ENCODE measurements at places on chromosomes 11 and 22. TPM values are rescaled to one million over a fixed set of nuclear protein-coding genes. Genes with fewer than 3 reads are reported as not detected.

Gene DEFB131B
- not detected for total RNA-seq

Gene TRIM6
- not detected for total RNA-seq

Gene DNAL4
- 9.0 TPM for total RNA-seq

Gene NEFH
- total RNA-seq = 0.19 TPM

Gene PRSS23
- not detected for total RNA-seq

Gene ST14
- total RNA-seq = 52.2 TPM

Gene HIRA
- 34.5 TPM for total RNA-seq

Gene APOBEC3B
- 9.8 TPM for total RNA-seq

Gene SCGB1A1
- not detected for total RNA-seq

Gene SELENOO
- 73.0 TPM for total RNA-seq

Gene SAA4
- total RNA-seq = not detected

Gene RFPL2
- total RNA-seq = not detected

Gene WNT11
- total RNA-seq = not detected

Gene C11orf52
- total RNA-seq = not detected

Gene TYR
- not detected for total RNA-seq

Gene DDX10
- total RNA-seq = 30.6 TPM

Gene AIP
- 127 TPM for total RNA-seq

- no peak for DNase-seq
These were observed 9.4 kb upstream of the SLN start for GRCh38 chr11:107721207-107721606.

DNA sequence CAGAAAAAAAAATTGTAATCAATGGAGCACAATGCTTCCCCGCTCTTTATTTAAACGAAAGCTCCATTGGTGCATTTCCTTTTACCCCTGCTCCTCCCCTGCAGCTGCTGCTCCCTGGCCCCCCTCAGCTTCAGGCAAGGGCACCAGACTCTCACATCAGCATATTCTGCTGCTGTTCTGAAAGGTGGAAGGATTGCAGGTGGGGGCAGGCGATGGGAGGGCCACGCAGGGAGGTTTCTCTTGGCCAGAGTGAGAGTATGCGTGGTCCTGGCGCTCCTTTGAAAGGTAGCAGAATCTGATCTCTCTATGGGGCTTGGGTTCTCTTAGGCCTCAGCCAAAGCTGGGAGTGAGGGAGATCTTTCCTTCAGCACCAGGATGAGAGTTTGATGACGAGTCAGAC lies 240.9 kb upstream of the CADM1 start:
- DNase-seq = no peak

DNA sequence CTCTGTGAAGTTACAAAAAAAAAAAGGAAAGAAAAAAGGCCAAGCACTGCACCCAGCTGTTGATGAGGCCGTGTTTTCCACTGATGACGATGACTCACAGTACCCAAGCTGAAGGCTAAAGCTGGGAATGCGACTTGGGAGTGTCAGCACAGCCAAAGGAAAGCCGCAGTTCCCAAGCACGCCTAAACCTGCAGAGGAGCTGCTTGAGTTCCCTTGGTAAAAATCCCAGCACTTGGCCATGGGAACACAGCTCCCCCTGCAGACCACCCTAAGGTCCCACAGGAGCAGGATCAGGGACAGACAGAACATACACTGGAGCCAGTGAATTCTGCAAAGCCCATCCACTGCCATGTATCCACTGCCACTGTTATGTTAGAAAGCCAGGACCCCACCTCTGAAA lies 39.9 kb downstream of the SERGEF start:
- no peak for DNase-seq

DNA sequence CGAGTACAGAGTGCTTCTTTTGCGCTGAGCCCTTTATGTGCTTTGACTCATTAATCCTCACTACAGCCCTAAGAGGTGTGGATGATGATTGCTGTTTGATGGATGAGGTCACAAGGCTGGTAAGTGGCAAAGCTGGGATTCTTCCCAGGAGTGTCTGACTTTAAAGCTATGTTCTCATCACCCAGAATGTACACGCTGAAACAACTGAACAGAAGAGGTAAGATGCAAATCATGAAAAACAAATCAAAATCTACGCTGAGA lies 37.7 kb upstream of the CREB3L1 start:
- no peak for DNase-seq

DNA sequence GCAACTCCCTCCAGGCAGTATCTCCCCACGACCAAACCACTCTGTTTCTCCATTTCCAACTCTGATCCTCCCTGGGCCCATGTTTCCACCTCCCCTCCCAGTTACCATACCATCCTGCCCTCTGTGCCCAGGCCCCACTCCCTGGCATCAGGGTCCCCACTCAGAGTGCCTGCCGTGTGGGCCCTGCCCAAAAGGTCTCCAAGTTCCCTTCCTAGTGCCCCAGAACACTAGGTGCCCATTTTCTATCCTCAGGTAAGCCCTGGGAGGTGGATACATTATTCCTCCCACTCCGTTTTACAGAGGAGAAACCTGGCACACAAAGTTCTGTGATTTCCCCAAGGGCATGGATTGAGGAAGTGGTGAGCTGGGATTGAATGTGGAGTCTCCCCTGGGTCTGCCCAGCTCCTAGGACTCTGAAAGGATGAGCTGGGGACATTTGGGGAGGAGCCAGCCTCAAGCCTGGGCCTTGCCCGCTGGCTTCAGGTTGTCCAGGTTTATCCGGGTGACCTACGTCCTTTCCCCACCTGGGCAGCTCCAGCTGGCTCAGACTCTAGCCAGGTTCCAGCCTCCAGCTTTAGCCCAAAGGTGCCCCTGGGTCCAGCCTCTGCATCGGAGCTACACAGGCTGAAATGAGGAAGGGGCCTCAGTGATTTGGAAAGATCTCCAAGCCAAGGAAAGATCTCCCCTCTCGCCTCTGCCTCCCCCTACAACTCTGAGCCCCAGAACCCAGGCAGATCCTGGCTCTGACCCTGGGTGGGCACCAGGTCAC lies 2.2 kb upstream of the GSTT4 start:
- DNase-seq = no peak

GRCh38 chr11:2779981-2780849 lies 80.4 kb upstream of the KCNQ1OT1 start:
- DNase-seq = no peak

DNA sequence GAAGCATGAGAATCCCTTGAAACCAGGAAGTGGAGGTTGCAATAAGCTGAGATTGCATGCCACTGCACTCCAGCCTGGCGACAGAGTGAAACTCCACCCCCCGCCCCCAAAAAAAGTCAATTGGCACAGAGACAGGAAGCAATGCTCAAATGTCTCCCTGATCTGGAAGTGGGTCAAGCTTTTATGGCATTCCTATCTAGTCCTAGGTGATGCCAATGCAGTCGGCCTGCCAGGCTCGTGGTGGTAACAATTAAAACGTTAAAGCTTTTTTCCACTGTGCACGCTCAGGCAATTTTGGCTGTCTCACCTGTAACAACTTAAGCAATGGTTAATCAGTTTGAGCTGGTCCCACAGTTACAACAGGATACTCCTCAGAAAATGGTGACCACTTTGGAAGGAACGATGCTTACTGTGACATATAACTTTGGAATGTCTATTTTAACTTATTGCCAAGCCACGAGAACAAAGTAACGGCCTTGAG lies 18.9 kb upstream of the PISD start:
- no peak for DNase-seq

GRCh38 chr22:27407369-27407985 lies 394.1 kb downstream of the MN1 start:
- DNase-seq = no peak

DNA sequence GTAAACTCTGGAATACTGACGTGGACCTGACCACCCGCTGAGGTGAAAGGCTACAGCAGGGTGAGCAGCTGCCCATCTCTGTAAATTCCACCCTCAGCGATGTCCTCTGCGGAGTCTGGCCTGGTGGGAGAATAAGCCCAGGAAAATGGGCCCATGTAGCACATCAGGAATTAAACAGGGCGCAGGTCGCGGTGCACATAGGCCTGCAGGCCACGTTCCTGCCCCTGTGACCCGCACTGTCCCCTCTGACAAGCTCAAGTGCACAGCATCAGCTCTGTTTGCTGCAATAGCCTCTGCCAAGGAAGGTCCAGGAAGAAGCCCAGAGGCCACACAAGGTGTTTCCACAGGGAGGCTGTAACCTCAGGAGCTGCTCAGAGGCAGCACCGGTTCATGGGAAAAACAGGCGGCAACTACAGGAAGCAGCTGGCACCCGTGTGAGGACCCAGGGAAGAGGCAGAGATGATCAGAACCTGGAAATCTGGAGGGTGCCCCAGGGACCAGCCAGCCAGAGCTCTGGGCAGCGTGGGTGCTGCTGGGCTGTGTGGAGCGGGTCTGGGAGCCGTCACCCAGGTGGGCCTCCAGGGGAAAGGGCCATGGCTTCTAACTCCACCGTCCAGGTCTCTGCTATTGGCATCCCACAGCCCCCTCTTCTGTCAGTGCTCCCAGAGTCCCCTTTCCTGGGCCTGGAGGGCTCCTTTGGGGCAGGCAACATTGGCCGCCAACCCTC lies 808 bp upstream of the IFITM2 start:
- no peak for DNase-seq

- DNase-seq = no peak
These were observed 14.9 kb upstream of the ISX start for GRCh38 chr22:35051013-35051535.

DNA sequence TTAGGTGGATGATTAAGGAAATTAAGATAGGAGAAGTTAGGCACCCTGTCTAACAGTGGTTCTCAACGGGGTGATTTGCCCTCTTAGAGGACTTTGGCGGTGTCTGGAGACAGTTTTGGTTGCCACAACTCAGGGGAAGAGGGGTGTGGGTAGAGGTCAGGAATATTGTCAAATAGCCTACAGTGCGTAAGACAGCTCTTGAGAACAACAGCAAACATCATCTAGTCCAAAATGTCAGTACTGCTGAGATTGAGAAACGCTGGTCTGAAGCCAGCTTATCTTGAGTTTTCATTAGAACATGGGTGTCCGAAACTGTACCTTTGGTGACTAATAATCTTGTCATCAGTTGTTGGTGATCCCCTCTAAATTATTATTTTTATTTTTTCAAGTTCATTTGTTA lies 38.4 kb downstream of the CECR2 start:
- no peak for DNase-seq

GRCh38 chr22:33012833-33013450 lies 45.2 kb downstream of the SYN3 start:
- no peak for DNase-seq

DNA sequence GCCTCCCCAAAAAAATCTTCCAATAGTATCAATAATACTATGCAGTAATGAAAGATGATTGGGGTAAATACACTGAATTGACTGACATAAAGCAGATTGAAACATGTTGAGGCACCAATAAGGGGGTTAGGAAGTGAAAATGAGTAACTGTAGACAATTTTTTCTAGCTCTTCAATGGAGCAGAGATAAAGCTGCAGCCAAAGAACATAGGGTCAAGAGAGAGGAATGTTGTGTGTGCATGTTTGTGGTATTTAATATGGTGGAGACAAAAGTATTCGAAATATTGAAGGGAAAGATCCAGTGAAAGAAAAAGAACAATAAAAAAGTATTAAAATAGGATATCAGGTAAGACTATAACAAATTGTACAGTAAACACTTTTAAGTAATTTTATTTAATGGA lies 450.0 kb upstream of the CCDC179 start:
- no peak for DNase-seq

- DNase-seq = no peak
These were observed 23.5 kb downstream of the CHST1 start for GRCh38 chr11:45641961-45642360.

- DNase-seq = no peak
These were observed 106.0 kb upstream of the CD44 start for GRCh38 chr11:35033011-35033410.

GRCh38 chr11:47711816-47712215 lies 3.4 kb downstream of the AGBL2 start:
- DNase-seq = no peak

- DNase-seq = no peak
These were observed 63.1 kb downstream of the PRSS23 start for GRCh38 chr11:86863476-86863875.

DNA sequence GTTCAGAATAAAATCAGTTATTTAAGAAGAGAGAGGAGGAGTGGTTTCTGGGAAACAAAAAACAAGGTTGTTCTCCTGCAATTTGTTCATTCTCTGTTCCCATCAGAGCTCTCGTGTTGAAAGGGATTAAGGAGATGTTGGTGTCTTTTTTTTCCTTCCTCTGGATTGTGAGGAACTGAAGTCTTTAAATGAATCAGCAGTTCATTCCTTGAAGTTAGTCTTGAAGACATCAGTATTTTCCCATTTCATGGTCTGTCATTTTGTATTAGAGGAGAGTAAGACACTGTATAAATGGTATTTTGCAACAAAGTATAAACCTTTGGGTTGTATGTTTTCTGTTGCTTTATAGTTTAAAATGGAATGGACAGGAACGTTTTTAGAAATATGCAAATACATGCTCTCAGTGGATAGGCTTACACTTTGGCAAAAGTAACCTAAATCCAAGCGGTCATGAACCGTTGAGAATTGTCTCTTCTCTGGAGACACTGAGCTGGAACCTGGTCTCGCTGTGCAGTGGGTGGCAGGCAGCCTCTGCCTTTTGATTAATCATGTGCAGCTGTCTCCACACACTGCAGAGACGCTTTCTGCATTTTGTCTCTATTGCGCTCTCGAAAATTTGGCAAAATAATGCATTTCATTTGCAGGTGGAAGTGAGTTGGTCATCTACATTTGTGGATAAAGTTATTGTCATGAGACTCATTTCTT lies 33.0 kb downstream of the SAMM50 start:
- no peak for DNase-seq

- no peak for DNase-seq
These were observed 28.1 kb downstream of the LDLRAD3 start for GRCh38 chr11:35971841-35972422.

GRCh38 chr11:103898065-103898464 lies 138.4 kb upstream of the DDI1 start:
- no peak for DNase-seq

- DNase-seq = peak; percentile 58
These were observed 563 bp downstream of the GATD1 start for GRCh38 chr11:776561-777287.

GRCh38 chr11:69982690-69983570 lies 95.2 kb upstream of the ANO1 start:
- DNase-seq = no peak

GRCh38 chr22:40251106-40251505 lies 73.4 kb downstream of the TNRC6B start:
- no peak for DNase-seq

DNA sequence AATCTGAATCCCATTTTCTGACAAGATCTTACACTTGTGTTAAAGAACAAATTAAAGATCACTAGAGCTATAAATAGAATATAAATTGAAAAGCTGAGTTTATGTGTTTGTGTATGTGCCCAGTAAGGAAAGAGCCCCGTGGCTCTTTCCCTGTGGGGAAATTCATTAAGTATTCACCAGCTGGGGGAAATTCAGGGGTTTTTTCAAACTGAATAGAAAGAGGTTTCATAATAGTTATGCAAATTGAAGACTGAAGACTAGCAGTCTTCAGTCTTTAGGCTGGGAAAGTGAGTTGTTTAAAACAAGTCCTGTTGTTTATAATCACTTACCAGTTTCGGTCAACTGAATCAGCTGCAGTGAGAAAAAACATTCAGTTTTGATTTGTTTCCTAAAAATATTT lies 11.3 kb upstream of the MS4A7 start:
- DNase-seq = peak; percentile 86

GRCh38 chr11:125345421-125346178 lies 150.5 kb downstream of the FEZ1 start:
- DNase-seq = peak; percentile 25

GRCh38 chr11:2139123-2139521 lies at the start of gene IGF2:
Gene IGF2 (minus strand): TSS chr11:2139389. CDS start chr11:2135523, 3,866 bp downstream.
- peak; percentile 47 for DNase-seq
